Progenitor cell of endocrine pancreas (in vitro differentiated cells): ENCODE measurements at places on chromosomes 6 and 20.

GRCh38 chr6:16318538-16318937 is 80.2 kb downstream of the GMPR start:
- no peak for DNase-seq

GRCh38 chr20:45340236-45340847 is 7.9 kb downstream of the SDC4 start:
- DNase-seq: no peak

- no peak for DNase-seq
These were observed 57.7 kb downstream of the RBM38 start for GRCh38 chr20:57448764-57449354.

- no peak for DNase-seq
These were observed 48.0 kb upstream of the DEK start for GRCh38 chr6:18312368-18312767.

DNA sequence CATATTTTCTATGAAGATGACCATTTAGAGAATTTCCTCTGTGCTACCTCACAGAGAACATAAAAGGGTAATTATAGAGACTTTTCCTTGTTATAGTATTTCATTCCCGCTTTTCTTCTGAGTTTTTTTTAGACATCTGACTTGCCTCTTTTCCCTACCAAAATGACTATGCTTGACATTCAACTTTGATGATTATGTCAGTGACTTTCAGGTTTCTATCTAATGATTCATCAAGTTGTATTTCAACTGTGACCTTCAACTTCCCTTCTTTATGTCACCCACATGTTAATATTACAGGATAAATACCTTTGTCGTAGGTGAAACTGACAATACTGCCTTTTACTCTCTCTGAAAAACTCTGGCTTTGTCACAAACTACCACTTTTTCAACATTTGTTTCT is 95.3 kb downstream of the MLIP start:
- no peak for DNase-seq

- no peak for DNase-seq
These were observed 55.4 kb downstream of the GRM4 start for GRCh38 chr6:34090529-34090928.
